HS-5 (cell line): ENCODE measurements at places on chromosomes 2 and 18.

DNA sequence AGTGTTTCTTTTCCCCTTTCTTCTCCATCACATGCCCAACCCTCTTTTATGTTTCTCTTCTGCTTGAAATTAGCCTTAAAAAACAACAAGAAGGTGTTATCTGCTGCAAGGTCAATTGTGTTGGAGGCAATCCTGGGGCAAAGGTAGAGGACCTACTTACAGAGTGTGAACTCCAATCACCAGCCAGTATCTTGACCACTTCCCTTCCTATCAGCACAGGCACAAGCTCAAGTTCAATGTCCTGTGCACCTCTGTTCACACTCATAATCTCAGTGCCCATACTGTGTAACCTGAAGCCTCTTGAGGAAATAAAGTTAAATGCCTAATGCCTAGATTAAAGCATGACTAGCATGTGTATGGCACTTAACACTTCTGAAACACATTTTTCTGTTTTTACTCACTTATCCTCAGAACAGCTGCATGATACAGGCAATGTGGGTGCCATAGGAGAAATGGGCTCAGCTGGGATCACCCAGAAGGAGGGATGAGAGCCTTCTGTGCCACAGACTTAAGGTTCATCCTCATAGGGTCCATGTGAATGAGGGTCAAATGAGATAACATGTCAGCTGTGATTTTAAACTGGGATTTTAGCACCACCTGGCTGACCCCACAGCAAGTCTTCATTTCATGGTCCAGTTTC, 701.5 kb downstream of the BCL11A start:
- no peak for DNase-seq

DNA sequence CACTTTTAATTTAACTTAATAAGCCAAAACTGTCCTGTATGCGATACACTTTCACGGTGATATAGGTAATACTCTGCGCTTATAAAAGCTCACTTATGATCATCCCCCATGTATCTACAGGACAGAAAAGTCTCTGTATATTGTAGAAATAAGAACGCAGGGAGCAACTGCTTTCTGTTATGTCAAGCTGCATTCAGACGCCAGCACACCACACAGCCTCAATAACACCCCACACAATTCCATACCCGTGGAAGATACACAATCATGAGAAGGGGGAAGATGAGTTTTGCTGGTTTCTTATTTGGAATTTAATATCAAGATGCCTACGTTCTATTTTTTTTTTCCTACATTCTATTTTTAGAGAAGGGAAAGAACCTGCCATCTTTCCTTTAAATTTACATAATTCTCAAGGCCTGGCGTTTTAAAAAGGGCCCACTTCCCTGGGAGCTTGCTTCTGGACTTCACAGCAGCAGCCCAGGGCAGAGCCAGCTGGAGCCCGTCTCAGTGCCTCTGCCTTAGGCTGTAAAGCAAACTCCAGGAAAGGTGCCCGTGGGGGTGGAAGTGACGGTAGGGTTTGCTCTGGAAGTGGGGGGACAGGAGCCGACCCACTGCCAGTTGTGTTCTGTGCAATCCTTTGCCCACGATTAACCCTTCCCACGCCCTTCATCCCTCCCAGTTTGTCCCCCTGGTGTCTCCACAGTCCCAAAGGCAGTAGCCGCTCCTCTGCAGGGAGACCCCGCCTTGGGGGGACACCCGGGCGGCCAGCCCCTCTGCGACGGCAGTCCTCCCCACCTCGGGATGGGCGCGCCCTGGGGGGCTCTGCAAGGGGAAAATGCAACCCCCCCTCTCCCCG, 5.3 kb downstream of the PTGR3 start:
- DNase-seq, result no peak

GRCh38 chr2:137770166-137770565, 194.1 kb upstream of the HNMT start:
- no peak for DNase-seq

- no peak for DNase-seq
Measured at GRCh38 chr2:122856696-122857095, 1101.2 kb downstream of the TSN start.

GRCh38 chr2:46381871-46382270, 84.7 kb downstream of the EPAS1 start:
- no peak for DNase-seq

DNA sequence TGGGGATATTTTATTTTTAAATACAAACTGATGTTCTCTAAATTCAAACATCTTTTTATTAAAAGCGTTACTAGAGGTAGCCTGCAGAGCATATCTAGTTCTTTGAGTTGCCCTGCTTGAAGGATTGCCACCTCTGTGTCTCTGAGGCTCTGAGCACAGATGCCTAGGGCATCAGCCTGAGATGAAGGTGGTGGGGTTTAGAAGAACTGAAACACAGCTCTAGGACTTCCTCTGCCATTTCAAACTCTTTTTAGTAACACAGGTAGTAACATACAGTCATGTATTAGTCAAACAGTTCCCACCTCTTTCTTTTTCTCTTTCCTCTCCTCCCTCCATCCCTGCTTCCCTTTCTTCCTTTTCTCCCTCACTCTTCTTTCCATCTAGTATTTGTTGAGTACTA, 57.6 kb downstream of the TTC21B start:
- DNase-seq, result no peak

GRCh38 chr18:78074400-78075020, 824.9 kb downstream of the GALR1 start:
- DNase-seq, result no peak

- DNase-seq, result no peak
Measured at GRCh38 chr2:78506301-78506700, 519.2 kb upstream of the REG3G start.

DNA sequence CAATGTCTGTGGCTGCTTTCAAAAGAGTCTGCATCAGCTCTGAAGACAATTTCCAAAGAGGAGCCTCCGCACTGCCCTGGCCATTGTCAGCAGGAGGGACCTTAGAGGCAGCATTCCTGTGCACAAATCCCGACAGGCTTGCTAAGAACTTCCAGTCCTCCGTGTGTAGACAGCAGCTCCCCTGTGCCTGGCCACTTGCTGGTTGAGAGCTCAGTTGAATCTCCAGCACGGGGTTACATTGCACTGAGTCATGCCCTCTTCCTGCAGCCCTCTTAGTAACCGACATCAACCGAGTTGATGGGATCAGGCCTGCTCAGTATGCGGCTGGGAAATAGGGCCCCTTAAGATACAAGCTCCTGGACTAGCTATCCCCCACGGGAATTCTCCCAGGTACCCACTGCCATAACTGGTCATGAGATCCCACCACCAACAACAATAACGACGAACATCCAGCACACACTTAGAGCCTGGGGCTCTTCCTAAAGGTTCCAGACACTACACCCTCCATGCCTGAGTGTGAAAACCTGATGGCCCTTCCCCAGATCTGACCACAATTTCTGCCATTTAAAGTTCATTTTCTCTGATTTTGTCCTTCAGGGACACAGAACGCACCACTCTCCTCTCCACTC, 12.0 kb downstream of the ATP6V1B1 start:
- peak; percentile 36 for DNase-seq

GRCh38 chr18:76064998-76065397, 430.0 kb downstream of the ZNF516 start:
- no peak for DNase-seq

DNA sequence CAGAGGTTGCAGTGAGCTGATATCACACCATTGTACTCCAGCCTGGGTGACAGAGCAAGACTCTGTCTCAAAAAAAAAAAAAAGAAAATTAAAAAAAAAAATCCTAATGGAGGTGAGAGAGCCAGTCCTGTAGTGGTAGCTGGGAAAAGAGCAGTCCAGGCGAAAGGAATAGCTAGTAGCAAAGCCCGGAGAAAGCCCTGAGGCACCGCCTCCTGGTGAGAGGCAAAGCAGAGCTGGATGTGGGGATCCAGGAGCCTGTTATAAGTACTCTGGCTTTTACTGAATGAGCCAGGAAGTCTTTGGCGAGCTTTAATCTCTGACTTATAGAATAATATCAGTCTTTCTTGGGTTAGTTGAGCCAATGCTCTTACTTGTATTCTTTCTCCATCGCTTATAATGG, 6.6 kb upstream of the KLHL23 start:
- DNase-seq, result no peak

- DNase-seq, result no peak
Measured at GRCh38 chr18:56302156-56302555, 336.2 kb downstream of the TXNL1 start.

GRCh38 chr2:234594715-234595114, 97.8 kb upstream of the ARL4C start:
- DNase-seq, result no peak

GRCh38 chr2:86764661-86765309, 25.9 kb downstream of the CD8A start:
- DNase-seq, result peak; percentile 15
